ENCODE measurements at places on chromosomes 3 and 15.

GRCh38 chr3:143084856-143085731, 34.5 kb upstream of the CHST2 start:
- peak; percentile 44 for ATAC-seq

- ATAC-seq: no peak
Observed at GRCh38 chr15:80689716-80690115, 5.4 kb upstream of the ABHD17C start.

- no peak for ATAC-seq
Observed at GRCh38 chr3:141151439-141151838, 80.2 kb upstream of the PXYLP1 start.

GRCh38 chr3:136885357-136886213, 23.6 kb downstream of the NCK1 start:
- peak; percentile 55 for ATAC-seq

DNA sequence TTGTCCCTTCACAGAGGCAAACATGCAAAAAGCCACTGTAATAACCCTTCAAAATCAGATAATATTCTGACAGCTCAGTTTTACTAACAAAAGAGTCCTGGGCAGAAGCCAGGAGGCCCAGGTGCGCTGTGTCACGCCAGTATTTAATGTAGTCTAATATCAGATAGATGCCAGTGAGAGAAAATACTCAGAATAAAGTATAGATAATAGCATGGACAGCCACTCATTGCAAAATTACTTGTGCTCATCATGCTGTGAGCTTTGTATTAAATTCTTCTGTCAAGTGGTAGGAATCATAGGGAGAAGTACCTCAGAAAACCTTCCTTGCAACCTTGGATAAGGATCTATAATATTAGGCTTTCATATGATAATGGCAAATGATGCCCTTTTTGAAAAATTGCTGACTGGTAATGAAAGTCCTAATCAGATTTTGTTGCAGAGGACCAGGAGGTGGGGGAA, 1154.3 kb downstream of the ROBO1 start:
- no peak for ATAC-seq
